SK-MEL-5 (cell line): ENCODE measurements at places on chromosomes 4 and X.
A peak's percentile ranks its signal among the peaks of the same experiment; 100 is the strongest.

DNA sequence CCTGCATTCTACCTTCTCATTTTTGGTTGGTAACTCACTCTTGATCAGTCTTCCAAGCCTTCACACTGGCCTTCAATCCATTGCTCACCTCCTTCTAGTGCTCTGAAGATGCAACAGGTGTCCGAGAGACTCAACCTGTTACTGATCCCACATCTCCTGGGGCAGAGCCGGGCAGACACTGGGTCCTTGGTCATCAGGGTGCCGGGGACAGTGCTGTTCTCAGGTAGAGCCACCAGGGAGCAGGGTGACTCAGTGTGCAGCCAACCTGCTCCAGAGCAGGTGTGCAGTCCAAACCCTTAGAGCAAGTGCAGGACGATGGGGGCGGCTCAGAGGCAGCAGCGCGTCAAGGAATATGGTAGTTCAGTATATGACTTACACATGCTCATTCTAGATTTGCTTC is 188.4 kb downstream of the DHX15 start:
- DNase-seq, result no peak

DNA sequence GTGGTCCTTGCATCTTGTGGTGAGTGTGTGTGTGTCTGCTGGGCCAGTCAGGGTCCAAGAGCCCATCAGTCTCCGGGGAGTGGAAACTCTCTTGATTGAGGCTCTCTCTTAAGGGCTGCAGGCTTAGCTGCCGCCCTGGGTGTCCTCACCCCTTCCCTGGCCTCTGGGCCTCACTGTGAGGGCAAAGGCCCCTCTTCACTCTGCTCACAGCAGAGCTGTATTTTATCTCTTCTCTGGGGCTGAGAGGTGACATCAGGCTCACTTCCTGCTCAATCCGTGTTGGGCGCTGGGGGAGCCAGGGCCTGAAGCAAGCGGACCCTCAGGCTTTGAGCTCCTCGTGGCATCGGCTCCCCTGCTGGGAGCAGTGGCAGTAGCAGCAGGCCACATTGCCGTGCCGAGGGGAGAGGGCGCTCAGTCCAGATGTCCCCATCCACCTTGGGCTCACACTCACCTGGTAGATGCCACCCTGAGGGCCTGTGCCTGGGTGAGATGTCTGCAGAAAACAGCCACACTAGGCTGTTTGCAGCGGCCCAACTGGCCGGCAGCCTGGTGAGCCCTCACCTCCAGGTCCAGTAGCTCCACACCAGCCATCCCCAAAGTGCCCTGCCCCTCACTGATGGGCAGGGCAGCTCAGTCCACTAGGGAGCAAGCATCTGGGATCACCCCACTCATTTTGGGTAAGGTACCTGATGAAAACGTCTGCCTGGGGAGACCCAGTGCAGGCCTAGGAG is 24.7 kb upstream of the PRPS1 start:
- no peak for DNase-seq

DNA sequence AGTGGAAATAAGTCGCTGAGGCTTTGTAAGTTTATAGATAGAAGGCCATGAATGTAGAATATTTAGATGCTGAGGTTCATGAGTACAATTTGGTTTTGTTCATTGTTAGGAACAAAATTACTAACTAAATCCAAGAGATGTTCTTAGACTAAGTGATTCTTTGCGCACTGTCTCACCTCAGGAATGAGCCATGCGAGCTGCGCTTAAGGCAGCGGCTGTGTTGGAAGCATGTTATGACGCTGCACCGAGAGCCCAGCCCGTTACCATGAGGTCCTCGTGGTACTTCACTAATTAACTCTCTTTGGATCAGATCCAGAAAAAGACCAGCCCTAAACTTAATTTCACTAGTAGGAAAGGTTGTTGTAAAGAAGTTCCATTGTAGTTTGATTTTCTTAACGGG is 166.2 kb downstream of the RAPGEF2 start:
- no peak for DNase-seq

- no peak for DNase-seq
Observed at GRCh38 chr4:118372251-118372650, 19.4 kb upstream of the PRSS12 start.

- no peak for DNase-seq
Observed at GRCh38 chr4:122046255-122046654, 94.4 kb upstream of the TRPC3 start.

DNA sequence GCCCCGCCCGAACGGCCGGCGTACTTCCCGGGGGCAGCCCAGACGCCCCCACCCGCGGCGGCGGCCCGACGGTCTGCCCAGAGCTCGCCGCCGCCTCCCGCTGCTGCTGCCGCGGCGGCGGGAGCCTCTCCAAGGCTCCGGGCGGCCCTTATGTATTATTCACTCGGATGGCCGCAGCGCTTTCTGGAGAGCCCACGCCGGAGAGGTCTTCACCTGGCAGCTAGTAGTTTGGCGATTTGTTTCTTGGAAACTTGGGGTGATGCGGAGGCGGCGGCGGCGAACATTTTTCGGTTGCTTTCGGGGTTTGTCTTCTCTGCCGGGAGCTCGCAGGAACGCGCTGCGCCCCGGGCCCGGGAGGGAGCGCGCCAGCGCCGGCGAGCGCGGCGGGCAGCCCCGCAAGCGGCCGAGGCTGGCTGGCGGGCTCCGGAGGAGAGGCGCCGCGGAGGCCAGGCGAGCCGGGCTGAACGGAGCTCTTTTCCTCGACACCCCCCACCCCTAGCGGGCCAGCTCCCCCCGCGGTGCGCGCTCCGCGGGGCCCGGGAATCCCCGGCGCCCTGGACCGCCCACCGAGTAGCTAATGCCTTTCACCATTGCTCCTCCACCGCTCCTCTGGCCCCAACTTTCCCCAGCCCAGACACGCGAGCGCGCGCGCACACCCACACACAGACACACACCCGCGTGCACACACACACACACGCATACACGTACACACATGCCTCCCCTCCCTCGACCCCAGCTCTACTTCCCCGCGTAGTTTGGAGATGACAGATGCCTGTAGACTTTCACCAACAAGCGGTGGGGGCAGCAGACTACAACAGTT is 113.5 kb downstream of the DHX15 start:
- no peak for DNase-seq

GRCh38 chr4:68299492-68300457 is 50.1 kb downstream of the YTHDC1 start:
- no peak for DNase-seq

GRCh38 chrX:9342561-9343051 is 122.3 kb upstream of the TBL1X start:
- DNase-seq, result peak; percentile 70

DNA sequence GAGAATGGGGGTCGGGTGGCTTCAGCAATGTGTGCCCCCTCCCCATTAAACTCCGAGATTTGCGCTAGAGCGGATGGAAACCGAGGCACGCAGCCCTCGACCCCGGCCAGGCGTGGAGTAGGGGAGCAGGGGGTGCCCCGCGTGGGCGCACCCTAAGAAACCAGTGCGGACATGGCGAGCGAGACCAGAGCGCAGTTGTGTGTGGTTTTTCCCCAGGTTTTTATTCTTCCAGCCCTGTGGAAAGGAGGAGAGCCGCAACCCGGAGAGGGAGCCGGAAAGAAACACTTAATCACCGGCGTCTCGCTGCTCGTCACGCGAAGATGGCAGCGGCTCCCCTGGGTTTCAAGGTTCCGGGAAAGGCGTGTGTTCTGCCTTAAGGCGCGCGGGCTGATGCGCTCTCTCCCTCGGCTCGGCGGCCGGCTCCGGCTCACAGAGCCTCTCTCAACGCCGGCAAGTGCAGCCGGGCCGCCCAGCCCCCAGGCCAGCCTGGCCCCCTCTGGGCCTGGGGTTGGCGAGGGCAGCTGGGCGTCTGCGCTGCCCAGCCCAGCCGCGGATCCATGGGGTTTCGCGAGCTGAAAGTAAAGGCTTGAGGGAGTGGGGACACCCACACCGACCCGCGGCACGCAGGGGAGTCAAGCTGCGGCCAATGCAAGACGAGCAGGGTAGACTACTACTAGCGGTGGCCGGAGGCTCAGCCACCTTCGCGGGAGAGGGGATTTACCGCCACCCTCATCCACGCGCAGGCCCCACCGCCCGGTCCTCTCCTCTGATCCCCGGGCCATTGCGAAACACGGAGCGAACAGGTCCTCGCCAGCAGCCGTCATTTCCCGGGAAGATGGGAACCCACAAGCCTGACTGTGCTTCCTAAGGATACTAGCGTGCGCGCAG is 74.0 kb upstream of the BCOR start:
- DNase-seq, result no peak

DNA sequence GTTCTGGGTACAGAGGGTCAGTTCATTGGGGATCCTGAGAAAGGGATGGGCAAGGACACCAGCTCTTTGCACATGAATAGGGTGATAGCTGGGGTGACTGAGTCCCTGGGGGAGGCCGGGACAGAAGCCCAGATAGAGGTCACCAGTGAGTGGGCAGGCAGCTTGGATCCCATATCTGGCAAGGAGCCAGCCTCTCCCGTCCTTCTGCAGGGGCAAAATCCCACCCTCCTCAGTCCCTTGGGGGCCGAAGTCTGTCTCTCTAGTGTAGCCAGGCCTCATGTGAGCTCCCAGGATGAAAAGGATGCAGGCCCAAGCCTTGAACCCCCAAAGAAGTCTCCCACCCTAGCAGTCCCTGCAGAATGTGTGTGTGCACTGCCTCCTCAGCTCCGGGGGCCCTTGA is 16.9 kb upstream of the GAGE10 start:
- DNase-seq, result no peak

- no peak for DNase-seq
Observed at GRCh38 chr4:126529997-126530396, 1102.8 kb upstream of the INTU start.

- DNase-seq, result no peak
Observed at GRCh38 chrX:118976599-118977340, 2.4 kb downstream of the LONRF3 start.

DNA sequence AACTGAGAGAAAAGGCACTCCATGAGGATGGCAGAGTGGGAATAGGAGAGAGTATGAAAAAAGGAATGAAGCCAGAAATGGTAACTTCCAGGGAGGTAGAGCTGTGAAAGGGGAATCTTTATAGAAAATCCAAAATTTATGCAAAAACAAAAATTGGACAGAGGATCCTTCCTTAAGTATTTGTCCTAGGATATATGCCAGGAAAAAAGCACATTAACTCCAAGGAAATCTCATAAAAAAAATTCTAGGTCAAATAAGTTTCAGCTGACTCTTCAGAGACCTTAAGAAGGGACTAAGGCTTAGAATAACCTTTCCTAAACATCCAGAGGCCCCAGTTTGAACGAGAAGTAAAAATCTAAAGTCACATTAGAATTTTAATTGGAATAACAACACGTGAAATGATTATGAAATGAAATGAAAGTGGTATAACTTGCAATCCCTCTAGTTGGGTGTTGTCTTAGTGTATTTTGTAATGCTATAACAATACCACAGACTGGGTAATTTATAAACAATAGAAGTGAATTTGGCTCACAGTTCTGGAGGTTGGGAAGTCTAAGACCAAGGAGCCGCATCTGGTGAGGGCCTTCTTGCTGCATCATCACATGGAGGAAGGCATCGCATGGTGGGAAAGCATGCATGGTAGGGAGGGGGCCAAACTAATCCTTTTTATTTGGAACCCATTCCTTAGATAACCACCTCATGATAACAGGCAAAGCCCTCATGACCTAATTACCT is 145.4 kb upstream of the RXFP1 start:
- no peak for DNase-seq

- DNase-seq, result no peak
Observed at GRCh38 chrX:78213331-78213730, 73.9 kb upstream of the TAF9B start.

DNA sequence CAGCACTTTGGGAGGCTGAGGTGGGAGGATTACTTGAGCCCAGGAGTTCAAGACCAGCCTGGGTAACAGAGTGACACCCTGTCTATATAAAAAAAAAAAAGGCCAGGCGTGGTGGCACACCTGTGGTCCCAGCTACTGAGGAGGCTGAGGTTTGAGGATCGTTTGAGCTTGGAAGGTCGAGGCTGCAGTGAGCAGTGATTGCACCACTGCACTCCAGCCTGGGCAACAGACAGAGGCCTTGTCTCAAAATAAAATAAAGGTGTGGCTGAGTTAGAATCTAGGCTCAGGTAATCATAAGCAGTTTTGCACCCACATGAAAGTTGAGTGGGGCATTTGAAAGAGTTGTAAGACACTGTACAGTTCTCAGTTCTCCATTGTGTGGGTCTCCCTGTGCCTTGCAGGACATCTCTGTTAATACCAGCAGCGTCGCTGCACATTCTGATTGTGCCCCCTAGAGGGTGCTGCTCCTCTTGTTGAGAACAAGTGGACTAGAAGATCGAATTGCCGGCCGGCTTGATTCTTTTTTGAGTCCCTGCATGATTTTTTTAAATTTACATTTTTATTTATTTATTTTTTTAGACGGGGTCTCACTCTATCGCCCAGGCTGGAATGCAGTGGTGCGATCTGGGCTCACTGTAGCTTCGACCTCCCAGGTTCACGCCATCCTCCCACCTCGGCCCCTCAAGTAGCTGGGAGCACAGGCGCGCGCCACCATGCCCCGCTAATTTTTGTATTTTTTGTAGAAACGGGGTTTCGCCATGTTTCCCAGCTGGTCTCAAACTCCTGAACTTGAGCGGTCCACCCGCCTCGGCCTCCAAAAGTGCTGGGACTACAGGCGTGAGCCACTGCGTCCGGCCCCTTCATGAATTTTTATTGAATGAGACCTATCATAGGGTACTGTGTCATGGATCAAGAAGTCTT is 73.6 kb upstream of the RBMX start:
- peak; percentile 78 for DNase-seq
